ENCODE measurements at places on chromosomes 5 and 9.
A peak's percentile ranks its signal among the peaks of the same experiment; 100 is the strongest.

DNA sequence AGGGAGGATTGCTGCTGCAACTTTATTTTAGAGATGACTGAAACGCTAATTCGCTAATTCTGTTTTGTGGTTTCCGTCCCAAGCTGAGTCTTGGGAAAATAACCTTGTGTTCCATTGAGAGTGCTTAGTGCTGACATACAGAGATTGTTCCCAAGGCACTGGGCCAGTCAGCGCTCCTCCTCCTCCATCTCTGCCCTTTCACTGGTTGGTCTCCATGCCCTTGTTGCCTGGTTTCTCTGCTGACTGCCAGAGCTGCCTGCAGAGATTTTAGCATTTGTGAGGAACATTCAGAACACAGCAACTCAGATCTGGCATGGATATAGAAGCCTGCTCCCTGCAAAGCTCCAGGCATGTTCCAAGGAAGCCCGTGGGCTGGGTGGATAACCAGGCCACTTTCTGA, 126.0 kb upstream of the IRX2 start:
- no peak for DNase-seq

- DNase-seq, result no peak
Measured at GRCh38 chr5:172334196-172334595, 50.6 kb upstream of the UBTD2 start.

GRCh38 chr9:91084896-91085516, 276.7 kb downstream of the AUH start:
- DNase-seq, result no peak

GRCh38 chr5:127634007-127634406, 14.9 kb upstream of the CTXN3 start:
- no peak for DNase-seq

- DNase-seq, result no peak
Measured at GRCh38 chr5:52999344-52999949, 10.3 kb downstream of the ITGA2 start.

DNA sequence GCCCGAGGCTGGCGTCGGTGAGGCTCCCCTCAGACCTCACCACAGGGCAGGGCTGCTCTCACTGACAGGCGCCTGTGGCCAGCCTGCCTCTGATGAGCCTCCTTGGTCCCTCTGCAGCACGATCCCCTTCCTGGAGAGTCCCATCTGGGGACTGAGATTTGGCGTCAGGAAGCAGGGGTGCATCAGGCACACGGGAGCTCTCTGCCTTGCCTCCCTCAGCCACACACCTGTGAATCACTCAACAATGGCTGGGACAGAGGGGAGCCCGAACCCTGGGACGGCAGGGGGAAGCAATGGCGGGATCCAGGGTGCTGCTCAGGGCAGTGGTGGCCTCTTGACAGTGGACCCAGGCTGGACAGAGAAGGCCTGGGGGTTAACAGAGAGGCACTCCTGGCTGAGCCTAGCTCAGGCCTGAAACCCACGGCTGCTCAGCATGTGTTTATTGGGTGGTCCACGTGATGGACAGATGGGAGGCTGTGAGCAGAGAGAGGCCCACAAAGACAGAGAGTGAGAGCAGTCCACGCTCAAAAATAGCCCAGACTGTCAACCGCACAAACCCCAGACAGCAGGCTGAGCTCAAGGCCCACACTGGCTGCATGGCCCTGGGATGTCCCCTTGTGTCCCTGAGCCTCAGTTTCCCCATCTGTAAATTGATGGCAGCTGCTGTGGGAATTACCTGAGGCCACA, 11.9 kb downstream of the RASGEF1C start:
- DNase-seq, result no peak

- DNase-seq, result no peak
Measured at GRCh38 chr9:129241725-129242124, 63.7 kb upstream of the IER5L start.

GRCh38 chr5:159673538-159673937, 242.7 kb upstream of the ADRA1B start:
- no peak for DNase-seq

GRCh38 chr5:142548739-142549275, 137.1 kb downstream of the FGF1 start:
- peak; percentile 20 for DNase-seq

DNA sequence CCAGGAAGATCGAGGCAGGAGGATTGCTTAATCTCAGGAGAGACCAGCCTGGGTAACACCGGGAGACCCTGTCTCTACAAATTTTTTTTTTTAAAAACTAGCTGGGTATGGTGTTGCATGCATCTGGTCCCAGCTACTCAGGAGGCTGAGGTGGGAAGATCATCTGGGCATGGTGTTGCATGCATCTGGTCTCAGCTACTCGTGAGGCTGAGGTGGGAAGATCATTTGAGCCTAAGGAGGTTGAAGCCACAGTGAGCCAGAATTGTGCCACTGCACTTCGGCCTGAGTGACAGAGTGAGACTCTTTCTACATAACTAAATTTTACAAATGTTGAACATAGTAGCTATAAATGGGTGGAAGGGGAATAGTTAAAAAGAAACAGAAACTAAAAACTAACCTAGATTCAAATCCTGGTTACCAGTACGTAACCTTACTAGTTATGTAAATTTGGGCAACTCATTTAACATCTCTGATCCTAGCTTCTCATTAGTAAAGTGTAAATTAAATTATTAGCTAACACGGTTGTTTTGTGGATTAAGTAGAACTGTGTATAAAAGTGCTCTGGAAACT, 41.7 kb downstream of the TMEM161B start:
- DNase-seq, result no peak

DNA sequence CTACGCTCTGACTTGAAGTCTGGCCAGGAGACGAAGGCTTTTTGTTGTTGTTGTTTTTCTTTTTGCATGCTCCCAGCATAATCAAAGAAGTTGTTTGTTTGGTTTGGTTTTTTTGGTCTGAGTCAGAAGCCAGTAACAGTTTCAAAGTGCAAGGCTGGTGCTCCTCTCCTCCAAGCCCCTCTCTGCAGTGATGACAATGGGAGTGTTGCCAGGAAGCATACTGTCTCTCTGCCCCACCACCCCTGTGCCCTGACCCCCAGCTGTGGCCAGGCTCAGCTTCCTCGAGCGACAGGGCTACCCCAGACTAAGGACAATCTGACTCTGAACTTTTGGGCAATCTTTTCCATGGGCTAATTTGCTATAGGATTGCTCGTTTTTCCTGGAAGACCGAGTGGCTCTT, 173.8 kb upstream of the PITX1 start:
- DNase-seq, result no peak

DNA sequence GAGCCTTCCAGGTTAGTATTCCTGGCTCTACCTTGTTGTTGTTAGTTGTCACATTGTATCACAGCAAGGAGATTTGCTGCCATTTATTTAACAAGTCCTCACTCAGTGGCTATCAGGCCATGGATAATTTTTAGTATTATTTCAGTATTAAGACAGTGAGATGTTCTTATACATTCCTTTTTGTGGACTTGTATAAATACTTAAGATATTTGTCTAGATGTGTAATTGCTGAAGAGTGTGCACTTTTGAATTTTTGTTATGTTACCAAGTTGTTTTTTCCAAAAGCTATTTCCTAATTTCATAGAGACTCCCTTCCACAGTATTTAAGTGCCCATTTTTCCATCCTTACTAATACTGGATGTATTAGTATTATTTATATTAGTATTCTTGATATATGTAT, 22.0 kb downstream of the SLC36A1 start:
- no peak for DNase-seq

Measured in activated CD4-positive, alpha-beta T cell treated with anti-CD3 and anti-CD28 coated beads, Interleukin-2, amount 50 U/mL, for 4 hours (primary cell).